NCI-H526 (cell line): ENCODE measurements at places on chromosomes 4 and X.

DNA sequence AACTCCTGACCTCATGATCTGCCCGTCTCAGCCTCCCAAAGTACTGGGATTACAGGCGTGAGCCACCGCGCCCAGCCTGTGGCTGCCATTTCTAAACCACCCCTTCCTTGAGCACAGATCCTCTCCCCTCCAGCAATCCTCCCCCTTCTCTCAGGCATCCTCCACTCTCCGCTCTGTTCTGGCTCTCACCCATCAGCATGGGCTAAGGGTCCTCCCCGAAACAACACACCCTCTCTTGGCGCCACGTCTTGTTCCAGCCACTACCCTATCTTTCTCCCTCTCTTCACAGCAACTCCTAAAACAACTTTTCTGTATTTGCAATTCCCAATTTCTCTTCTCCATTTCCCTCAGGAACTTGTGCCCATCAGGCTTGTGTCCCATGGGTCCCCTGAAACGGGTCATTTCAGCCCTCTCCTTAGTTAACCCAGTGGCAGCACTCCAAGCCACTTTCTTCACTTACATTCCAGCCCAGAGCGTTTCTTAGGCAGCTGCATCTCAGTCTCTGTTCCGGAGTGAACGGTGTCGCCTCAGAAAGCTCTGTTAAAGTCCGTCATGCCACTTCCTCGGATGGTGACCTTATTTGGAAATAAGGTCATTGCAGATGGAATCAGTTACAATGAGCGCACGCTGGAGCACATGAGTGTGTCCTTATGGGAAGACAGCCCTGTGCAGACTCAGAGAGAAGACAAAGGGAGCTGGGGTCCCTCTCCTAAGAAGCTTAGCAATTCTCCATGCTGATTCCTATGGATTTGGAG, 28.3 kb upstream of the CLDN24 start:
- no peak for DNase-seq

GRCh38 chr4:183563874-183564273, 59.0 kb downstream of the ING2 start:
- no peak for DNase-seq

DNA sequence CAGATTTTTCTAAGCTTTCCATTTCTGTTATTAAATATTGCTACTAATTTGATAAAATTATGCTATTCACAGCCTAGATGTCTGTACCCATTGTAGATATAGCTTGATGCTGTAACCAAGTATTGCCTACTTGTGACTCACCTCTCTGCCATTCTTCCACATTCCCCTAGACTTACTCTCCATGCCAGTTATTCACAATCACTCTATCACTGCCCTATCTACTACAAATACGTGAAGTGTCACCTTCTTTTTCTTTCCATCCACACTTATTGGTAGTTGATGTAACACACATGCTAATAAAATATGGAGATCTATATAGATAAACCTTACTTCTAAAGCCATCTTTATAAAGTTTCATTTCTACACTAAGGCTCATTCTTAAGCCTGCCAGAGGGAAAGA, 179.4 kb upstream of the PACRGL start:
- DNase-seq: no peak

- no peak for DNase-seq
These were observed 23.1 kb upstream of the GATB start for GRCh38 chr4:151783867-151784266.

GRCh38 chrX:68755616-68756125, 73.2 kb upstream of the EFNB1 start:
- DNase-seq: no peak

GRCh38 chr4:147727476-147728028, 4.3 kb upstream of the ARHGAP10 start:
- DNase-seq: no peak
